ENCODE measurements at places on chromosomes 3 and 15. TPM values are rescaled to one million over a fixed set of nuclear protein-coding genes. Genes with fewer than 3 reads are reported as not detected.

The GMNC gene
- not detected for total RNA-seq

The RHCG gene
- 42.0 TPM for total RNA-seq

The CASR gene
- not detected for total RNA-seq

The LMOD3 gene
- total RNA-seq: not detected

The ASB14 gene
- not detected for total RNA-seq

The SPRED1 gene
- 8.0 TPM for total RNA-seq

The WDR93 gene
- total RNA-seq: 0.21 TPM

The TRMT10C gene
- total RNA-seq: 32.0 TPM

The SCN11A gene
- total RNA-seq: 0.01 TPM

The SENP8 gene
- total RNA-seq: 2.3 TPM

The SLC9A9 gene
- total RNA-seq: 0.06 TPM

The CEP70 gene
- total RNA-seq: 10.1 TPM

The ISLR2 gene
- 0.31 TPM for total RNA-seq

The CCR3 gene
- total RNA-seq: not detected

The HRG gene
- total RNA-seq: not detected

The POU1F1 gene
- not detected for total RNA-seq

The DTX3L gene
- 7.3 TPM for total RNA-seq

The ROPN1 gene
- total RNA-seq: not detected

The ZBED2 gene
- total RNA-seq: 0.15 TPM

The MNS1 gene
- 3.0 TPM for total RNA-seq

The CSPG5 gene
- total RNA-seq: 0.89 TPM

The VPS13C gene
- 11.3 TPM for total RNA-seq

All from A549 treated with AZD2906 at 1 μM for 4 hours (cell line).